EH (cell line): ENCODE measurements at places on chromosomes 6 and 20.

GRCh38 chr20:41230136-41230535 lies 87.4 kb downstream of the ZHX3 start:
- DNase-seq, result no peak

DNA sequence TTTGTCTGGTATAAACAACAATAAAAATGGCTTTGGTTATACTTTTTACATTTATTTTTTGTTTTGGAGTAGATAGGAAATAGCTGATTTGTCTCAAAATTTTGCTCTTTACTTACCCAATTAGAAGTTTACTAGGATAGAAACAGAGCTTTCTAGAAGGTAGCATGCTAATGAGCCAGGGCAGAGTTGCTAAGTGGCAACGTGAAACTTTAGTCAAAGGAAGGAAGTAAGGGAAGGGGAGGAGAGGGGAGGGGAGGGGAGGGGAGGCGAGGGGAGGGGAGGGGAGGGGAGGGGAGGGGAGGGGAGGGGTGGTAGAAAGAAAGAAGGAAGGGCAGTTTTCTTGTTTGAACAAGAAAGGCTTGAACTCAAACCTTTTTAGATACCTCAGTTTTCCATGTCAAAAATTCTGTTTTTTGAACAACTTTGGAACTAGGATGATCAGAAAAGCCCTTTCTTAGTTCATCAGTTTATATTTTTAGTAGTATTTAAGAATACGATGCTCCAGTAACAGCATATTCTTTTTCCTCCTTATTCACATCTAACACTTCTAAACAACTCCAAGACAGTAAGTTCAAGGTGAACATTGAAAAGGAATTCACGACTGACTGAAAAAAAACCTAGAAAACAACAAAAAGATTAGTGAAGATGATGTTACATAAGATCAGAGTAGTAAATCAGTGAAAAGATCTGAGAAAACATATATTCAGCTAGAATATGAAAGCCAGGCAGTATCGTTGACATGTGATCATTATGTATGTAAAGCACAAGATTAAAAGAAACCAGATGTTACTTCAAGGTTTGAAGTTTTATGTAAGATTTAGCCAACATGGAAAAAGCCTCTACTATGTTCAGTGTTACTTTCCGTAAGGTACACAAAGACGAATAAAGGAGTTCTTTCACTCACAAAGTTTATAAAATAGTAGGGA lies 263.4 kb downstream of the ARHGAP18 start:
- no peak for DNase-seq

GRCh38 chr6:95599706-95600105 lies 22.4 kb downstream of the MANEA start:
- DNase-seq, result no peak

DNA sequence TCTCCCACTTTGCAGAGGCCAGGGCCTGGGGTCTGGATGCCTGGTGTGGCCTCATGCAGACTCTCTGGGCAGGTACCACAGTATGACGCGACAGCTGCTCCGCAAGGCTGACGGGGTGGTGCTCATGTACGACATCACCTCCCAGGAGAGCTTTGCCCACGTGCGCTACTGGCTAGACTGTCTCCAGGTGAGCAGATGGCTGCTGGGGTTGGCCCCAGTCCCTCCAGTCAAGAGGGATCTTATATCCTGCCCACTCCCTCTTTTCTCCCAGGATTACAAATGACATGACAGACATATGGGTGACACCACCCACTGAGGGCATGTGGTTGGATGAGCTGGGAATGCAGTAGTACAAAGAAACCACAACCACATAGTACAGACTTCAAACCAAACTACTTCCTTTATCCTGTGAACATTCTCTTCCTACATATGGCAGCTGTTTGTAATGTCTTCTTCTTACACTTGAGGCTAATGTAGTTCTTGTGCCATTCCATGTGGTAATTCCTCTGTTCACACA lies 29.9 kb downstream of the RAB44 start:
- DNase-seq, result peak; percentile 54

DNA sequence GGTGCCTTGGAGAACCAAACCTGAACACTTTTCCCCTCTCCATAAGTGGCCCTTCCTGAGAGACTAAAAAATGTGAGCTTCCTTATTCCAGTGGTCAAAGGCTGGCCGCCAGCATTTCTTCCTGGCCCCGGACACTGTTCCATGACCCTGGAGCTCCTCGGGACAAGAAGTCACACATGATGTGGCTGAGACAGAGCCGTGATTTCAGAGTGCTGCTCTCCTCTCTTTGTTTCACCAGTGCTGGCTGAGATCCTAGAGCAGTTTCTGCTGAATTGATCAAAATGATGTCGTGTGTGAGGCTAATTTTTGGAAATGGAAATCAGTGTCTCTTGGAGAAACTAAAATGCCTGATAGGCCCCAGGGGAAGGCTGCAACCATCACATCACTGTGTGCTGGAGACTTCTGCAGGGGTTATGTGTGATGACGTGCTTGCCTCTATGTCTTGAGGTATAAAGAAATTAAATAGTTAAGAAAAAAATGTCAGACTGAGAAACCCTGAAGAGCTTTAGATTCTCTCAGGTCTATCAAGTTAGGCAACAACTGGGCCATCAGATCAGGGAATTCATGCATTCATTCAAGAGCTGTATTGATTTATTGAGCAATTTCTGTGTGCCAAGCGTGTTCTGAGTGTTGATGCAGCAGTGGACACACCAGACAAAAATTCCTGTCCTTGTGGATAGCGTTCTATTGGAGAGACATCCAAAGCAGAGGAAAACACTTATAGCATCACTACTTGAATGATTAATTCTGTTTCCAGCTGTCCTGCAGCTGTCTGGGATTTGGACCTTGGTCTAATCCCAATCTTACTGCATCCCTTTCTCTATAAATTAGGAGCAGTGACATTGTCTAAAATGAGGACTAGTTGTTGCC lies 72.7 kb upstream of the CCN6 start:
- no peak for DNase-seq

- DNase-seq, result no peak
Measured at GRCh38 chr20:63008541-63009044, 1.8 kb upstream of the BHLHE23 start.

GRCh38 chr6:108799354-108799717 lies 48.9 kb upstream of the ARMC2 start:
- no peak for DNase-seq

- peak; percentile 33 for DNase-seq
Measured at GRCh38 chr6:32298632-32299336, 72.9 kb downstream of the TSBP1 start.

DNA sequence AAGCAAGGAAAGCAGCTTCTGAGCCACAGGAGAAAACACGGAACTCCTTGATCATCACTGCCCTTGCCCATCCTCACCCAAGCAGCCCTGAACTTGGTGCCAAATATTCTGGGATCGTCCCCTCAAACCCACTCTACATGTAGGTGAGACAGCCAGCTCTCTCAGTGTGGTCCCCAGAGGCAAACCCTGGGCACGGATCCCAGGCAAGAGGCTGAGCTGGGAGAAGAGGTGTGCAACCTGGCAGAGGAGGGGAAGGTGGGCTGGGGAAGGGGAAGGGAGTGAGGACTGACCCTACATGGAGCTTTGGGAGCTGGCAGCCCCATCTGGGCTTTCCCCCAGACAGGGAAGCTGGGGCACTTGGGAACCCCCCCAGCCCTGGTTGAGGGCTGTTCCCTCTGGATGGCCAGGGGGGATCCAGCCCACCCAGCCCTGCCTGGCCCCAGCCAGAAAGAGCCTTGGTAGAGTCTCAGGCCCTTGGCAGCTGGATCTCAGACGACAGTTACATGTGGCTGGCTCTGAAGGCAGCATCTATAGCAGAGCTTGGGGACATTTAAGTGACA lies 186.2 kb upstream of the CST7 start:
- no peak for DNase-seq

GRCh38 chr20:33070111-33071053 lies 9.1 kb upstream of the BPIFB4 start:
- no peak for DNase-seq

- DNase-seq, result peak; percentile 95
Measured at GRCh38 chr6:20212392-20213111, at the start of gene MBOAT1. Gene MBOAT1, minus strand, starts transcription at chr6:20212469. Its CDS starts 235 bp downstream, at chr6:20212234.

GRCh38 chr6:21128601-21129000 lies 464.9 kb upstream of the SOX4 start:
- no peak for DNase-seq

GRCh38 chr20:19141998-19142397 lies 70.4 kb upstream of the SLC24A3 start:
- DNase-seq, result no peak

GRCh38 chr6:21846541-21847451 lies 253.2 kb downstream of the SOX4 start:
- no peak for DNase-seq

- no peak for DNase-seq
Measured at GRCh38 chr20:49187330-49187850, 744 bp downstream of the STAU1 start.

DNA sequence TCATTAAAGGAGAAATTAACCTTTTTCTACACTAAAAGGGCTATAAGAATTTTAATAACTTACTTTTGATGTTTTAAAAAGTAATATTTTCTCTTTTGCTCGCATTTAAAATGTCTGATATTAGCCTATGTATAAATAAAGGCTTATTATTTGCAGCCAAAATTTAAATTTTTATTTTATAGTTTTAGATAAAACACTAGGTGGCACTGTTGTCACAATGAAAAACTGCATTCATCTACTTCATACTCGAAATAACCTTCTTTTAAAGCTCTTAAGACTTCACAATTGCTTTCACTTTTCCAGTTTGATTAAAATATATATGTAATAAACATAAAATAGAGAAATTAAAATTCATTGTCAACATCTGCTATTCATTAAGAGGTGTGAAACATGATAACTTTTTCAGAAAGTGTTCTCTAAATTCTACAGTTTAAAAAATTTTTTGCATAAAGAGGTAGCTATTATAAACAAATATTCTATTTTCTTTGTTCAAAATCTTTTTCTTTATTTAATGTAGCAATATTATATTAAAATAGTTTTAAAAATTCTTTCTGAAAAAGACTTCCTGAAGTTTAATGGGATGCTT lies 78.8 kb upstream of the DEFB112 start:
- peak; percentile 20 for DNase-seq

DNA sequence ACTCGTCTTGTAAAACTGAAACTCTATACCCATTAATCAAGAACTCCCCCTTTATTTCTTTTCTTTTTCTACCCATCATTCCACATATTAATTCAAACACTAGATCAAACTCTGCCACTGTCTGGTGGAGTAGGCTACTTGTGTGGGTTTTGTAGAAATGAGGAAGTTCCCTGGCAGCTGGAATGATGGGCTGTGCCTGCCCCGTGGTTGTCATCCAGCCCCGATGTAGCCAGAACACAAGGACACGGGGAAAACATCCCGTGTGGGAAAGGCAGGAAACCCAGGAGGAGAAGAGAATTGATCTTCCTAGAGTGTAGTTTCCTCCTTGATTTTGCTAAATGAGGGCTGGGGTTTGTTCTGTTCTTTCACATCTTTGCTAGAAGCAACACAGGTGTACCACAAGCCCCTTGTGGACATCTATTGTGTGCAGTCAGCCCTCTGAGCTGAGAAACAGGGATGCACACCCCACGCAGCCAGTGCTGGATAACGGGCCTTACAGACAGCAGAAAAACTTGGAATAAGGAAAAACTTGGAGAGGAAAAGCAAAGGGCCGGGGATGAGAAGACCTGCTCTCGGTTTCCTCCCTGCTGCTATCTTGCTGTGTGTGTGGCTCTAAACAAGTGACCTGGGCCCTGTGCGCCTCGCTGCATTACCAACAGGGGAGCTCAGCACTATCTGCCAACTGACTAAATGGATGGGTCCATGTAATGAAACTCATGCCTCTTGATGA lies 88.0 kb downstream of the SCML4 start:
- no peak for DNase-seq

DNA sequence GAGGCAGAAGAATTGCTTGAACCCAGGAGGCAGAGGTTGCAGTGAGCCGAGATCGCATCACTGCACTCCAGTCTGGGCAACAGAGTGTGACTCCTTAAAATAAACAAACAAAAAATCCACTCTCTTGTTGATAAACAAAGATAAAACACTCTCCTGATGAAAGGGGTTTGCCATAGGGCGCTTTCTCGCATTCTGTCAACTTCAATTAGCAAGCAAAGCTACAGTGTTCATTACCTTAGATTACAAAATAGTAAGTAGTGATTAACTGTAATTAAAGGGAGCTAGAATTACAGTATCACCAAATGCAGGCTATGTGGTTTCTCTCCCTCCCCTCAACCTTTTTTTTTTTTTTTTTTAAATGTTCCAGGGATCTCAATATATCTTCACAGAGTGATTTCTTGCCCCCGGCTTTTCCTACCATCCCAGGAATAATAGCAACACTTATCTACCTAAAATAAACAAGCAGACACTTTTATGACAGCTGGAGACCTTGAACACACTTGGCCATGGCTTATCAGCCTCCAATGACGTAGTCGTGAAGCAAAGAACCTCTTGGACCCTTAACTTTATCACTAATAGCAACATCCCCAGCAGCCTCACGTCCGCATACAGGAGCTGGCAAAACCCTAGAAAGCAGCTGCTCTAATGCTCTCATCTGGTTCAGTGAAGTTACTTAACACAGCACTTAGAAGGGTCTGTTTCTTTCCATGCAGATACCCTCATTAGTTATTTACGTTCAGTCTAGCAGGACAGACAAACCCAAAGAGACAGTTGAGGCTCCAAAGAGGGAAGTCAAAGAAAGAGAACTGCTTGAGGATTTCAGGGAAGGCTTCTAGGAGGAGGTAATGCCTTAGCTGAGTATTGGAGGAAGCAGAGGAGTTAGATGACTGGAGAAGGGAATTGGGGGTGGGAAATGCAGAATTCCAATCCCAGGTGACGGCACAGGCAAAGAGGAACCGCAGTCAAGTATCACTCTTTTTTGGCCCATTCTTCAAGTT lies 37.9 kb upstream of the NEDD9 start:
- no peak for DNase-seq

GRCh38 chr6:6724539-6725467 lies 136.3 kb downstream of the LY86 start:
- DNase-seq, result peak; percentile 71

GRCh38 chr6:25341923-25342619 lies 62.9 kb downstream of the CARMIL1 start:
- DNase-seq, result no peak

GRCh38 chr6:82277686-82278085 lies 30.1 kb upstream of the IBTK start:
- DNase-seq, result no peak

DNA sequence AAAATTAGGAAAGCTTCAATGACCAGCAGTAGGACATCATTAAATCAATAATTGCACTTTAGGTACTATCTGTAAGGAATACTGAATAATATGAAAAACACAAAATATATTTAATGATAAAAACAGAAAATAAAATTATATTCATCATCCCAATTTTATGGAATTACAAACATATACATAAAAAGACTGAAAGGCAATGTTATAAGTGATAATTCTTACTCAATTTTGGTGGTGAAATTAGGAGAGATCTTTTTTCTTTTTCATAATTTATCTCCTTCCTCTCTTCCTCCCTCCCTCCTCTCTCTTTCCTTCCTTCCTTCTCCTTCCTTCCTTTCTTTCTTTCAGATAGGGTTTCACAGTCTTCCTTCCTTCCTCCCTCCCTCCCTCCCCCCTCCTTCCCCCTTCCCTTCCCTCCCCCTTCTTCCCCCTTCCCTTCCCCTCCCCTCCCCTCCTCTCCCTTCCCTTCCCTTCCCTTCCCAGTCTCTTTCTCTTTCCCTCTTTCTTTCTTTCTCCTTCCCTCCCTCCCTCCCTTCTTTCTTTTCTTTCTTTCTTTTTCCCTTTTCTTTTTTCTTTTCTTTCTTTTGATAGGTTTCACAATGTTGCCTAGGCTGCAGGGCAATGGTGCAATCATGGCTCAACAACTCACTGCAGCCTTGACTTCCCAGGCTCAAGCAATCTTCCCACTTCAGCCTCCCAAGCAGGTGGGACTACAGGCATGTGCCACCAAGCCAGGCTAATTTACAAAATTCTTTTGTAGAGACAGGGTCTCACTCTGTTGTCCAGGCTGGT lies 36.8 kb downstream of the RSPH3 start:
- no peak for DNase-seq
